ENCODE measurements at places on chromosomes 1 and 21. TPM values are rescaled to one million over a fixed set of nuclear protein-coding genes. Genes with fewer than 3 reads are reported as not detected.

GRCh38 chr1:227486559-227486958 is 76.8 kb upstream of the ZNF678 start:
- no peak for DNase-seq

- DNase-seq, result no peak
Measured at GRCh38 chr1:115647919-115648650, 6.3 kb downstream of the VANGL1 start.

ALG14 gene
- total RNA-seq, result 0.61 TPM

SORT1 gene
- 0.73 TPM for total RNA-seq

GRCh38 chr1:16262067-16262466 is 25.1 kb upstream of the CPLANE2 start:
- DNase-seq, result no peak

GRCh38 chr1:99531578-99532275 is 114.2 kb upstream of the PALMD start:
- no peak for DNase-seq

SH3GLB1 gene
- 47.5 TPM for total RNA-seq

NR1I3 gene
- total RNA-seq, result not detected

- no peak for DNase-seq
Measured at GRCh38 chr1:48743480-48743879, 33.2 kb downstream of the BEND5 start.

DNA sequence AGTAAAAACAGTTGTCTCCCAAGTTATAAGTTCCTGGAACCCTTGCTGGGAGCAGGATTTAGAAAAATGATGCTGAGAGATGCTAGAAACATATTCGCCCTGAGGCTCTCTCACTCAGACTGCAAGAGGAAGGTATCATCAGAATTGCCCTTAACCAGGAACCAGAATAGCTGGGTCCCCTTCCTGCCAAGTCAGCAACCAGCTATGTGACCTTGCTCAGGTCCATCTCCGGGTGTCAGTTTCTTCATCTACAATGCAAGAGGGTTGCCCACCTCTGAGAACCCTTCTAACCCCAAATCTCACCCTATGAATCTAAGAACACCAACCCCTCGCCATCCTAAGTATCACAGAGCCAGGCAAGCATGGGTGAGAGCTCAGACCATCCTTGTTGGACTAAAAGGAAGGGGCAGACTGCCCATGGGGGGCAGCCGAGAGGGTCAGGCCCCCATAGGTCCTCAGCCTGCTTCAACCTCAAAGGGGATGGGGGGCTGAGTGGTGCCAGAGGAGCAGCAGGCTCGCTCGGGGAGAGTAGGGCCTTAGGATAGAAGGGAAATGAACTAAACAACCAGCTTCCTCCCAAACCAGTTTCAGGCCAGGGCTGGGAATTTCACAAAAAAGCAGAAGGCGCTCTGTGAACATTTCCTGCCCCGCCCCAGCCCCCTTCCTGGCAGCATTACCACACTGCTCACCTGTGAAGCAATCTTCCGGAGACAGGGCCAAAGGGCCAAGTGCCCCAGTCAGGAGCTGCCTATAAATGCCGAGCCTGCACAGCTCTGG is 390 bp upstream of the S100A9 start:
- peak; percentile 10 for DNase-seq

FOXO6 gene
- total RNA-seq, result 1.7 TPM

GRCh38 chr1:72288886-72289285 is 6.5 kb upstream of the NEGR1 start:
- no peak for DNase-seq

C4BPA gene
- not detected for total RNA-seq

DNA sequence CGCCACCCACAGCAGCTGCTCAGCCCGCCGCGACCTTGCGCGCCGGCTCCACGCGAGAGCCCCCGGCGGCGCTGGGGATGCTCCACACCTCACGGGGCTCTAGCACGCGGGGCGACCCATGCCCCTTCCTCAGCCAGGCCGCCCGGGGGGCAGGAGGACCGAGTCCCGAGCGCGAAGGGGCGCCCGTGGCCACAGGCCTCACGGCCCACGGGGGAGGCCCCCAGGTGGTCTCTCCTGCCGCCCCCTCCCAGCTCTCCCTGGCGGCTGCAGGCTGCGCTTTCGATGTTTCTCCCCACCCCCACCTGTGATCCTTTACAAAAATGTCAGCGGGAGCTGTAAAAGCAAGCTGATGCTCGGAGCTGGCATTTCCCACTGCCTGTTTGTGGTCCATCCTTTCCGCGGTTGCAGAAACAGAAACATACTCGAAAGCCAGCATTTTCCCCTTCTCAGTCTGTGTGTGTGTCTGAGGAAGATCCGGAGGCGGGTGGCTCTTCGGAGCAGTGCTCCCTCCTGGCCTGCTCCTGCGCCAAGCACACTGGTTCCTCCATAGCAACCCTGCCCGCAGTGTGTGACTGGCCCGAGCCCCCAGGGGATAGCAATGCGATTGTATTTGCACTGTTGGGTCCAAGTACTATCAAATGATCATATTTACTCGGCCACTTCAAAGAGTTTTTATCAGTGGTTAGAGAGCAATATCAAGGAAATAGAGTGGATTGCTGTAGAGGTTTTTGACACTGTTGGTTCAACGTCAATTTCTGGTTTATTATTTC is 2.1 kb downstream of the KIF26B start:
- DNase-seq, result no peak

DNA sequence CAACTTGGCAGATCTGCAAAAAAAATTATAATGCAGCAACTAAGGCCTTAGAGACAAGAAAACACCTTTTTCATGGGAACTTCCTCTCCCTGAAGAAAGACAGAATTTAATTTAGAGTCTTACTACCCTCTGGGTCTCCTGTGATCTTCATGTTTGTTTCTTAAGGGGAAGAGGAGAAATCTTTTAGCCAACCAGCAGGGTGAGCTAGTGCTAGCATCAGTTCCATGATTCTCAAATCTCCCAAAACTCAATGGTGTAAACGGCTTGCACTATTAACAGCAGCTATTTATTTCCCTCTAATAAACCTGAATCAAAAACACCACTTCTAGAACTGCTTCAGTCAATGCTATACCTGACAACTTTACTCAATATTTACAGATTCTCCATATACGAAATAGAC is 3.8 kb downstream of the ZNF644 start:
- no peak for DNase-seq

SERTAD4 gene
- not detected for total RNA-seq

DNA sequence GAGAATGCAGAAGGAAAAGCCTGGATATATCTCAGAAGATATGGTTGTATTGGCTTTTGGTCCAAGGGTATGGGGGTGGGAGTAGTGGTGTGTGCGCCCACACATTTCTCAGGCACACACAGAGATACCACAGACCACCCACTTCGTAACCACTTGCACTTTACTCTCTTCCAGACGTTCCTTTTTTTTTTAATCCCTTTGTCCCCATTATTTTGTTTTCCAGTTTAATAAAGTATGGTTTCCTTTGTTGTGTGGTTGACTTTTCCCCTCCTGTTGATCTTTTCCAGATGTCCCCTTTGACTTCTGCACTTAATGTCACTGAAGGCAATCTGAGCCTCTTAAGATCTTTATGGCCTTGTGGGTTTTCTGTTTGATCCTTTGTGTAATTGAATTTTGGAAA is 10.5 kb upstream of the TARS2 start:
- DNase-seq, result no peak

KCNJ9 gene
- total RNA-seq, result not detected

GRCh38 chr1:180898441-180899219 is 14.1 kb upstream of the KIAA1614 start:
- DNase-seq, result no peak

KRTAP20-4 gene
- total RNA-seq, result not detected

DNA sequence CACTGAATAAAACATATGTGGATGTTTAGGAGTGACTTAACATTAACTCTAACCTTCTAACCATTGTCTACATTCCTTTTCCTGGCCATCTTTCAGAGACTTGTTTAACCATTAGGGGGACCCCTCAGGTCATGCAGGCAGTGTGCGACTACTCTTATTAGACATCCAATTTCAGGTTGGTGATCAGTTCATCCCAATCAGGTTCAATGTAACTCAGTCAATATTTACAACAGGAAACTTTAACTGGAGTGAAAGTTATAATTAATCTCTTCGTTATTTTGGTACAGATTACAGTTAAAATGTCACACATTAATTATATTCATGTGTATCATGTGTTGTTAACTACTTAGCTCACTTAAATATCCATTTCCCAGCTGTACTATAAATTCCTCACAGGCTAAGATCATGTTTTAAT is 68.8 kb upstream of the RGS1 start:
- no peak for DNase-seq

DNA sequence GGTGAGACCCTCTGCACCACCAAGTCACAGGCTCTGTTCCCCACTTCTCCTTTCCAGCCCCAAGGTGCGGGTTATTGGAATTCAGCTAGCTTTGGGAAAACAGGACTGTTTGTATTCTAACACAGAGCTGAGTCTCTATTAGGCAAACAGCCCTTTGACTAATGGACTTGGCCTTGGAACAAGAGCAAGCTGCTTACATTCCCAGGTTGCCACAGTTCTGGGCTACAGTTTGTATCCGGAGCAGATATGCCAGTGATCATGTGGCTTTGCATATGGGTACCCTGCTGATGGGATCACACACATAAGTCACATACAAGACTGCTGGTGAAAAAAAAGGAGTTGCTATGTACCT is 110.5 kb upstream of the COA6 start:
- no peak for DNase-seq

DNA sequence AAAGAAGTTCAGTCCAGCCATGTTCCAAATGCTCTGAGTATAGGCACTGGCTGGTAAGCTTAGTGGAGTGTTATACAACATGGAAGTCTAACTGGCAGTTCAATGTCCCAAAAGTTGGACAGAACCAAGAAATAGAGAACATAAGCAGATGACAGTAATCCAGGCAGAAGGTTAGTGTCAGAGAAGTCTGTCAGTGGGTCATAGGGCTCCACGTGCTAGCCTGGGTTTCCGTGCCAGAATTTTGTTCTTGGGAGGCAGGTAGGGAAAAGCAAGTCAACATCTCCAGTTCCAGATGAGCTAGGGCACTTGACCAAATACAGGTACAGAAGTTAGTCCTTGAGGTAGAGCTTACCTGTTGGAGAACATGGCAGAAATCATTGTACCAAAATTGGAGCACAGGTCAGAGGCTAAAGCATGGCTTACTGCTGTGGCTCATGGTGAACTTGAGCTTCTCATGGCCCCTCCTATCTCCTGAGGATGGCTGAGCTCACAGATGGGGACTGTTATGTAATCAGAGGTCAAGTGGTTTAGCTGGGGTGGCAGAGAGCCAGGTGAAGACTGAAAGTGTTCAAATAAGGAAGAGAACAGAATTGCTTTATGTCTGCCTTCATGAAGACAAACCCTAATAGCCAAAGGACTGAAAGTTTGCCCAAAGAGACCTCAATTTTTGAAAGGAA is 170.8 kb downstream of the NFIA start:
- DNase-seq, result no peak

- no peak for DNase-seq
Measured at GRCh38 chr1:152917794-152918193, 9.4 kb downstream of the IVL start.

SERINC2 gene
- total RNA-seq, result not detected

Measured in CD8-positive, alpha-beta T cell (primary cell).